ENCODE measurements at places on chromosomes 11 and 22.

DNA sequence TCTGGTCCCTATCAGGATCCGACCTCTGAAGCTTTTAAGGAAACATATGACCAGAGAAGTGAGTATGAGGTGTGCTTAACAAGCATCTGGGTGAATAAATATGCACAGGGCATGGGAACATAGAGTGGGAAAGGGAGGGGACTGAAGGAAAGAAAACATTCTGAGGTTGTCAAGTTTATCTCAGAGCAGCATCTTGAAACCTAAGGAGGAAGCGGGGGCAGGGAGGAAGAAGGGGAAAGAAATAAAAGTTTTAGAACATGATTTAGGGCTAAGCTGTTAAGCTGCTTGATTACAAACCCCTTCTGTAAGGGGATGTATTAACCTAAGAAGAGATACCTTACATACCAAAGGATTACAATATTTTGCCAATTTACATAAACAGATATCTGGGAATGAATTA, 24.0 kb upstream of the SC5D start:
- no peak for DNase-seq

DNA sequence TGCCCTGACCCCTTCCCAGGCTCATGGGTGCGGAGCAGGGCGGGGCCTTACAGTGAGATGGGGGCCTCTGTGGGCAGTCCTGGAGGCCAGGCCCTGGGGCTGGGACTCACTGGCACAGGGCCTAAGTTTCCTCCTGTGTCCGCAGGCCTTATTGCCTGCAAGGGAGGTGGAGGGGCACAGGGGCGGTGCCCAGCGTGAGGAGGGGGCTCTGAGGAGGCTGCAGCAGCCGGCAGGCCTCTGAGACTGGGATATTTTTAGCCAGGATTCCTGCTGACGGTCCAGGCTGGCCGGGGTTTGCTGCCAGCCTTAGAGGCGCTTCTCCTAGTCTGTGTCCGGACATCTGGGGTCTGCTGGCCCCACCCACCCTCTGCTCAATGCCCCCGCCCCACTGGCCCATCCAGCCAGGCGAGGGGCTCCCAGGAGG, 5.7 kb upstream of the RTN4R start:
- DNase-seq = no peak

- no peak for DNase-seq
Measured at GRCh38 chr11:92845805-92846204, 123.6 kb upstream of the MTNR1B start.

DNA sequence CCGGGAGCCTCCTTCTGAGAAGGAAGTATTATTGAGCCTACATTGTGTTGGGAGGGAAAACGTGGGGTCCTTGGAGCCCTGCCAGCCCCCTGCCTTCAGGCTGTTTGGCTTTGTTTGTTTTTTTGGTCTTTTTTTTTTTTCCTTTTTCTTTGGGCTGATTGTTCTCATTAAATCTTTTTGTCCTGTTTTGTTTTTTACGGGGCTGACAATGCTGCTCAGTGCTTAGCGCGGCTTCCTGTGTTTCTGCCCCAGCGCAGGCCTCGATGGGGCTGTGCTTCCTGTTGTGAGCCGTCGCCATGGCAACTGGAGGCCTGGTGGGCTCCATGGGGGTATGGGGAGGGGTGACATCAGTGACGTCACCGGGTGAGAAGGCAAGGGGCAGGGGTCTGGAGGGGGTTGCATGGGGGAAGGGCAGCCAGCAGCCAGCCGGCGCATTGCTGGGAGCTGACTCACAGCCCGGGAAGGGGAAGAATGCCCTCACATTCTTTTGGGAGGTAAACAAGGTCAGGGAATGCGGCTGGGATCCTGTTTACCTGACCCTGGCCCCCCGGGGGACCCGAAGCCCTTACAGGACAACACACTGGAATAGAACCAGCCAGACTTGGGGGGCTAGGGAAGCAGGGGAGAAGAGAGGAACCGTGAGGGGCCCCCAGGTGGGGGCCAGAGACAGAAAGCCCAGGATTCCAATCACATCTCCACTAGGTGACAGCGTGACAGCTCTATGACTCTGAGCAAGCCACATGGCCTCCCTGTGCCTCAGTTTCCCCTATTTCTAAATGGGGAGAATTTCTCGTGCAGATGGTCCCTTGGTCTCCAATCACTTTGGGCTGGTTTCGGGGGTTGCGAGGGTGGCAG, 22.2 kb upstream of the CBX7 start:
- DNase-seq = peak; percentile 99

- no peak for DNase-seq
Measured at GRCh38 chr11:57353852-57354251, 15.7 kb downstream of the P2RX3 start.

- DNase-seq = no peak
Measured at GRCh38 chr11:9176136-9176535, 84.7 kb upstream of the SCUBE2 start.

- DNase-seq = no peak
Measured at GRCh38 chr22:41302021-41302767, 869 bp downstream of the ZC3H7B start.

- DNase-seq = no peak
Measured at GRCh38 chr11:132263241-132263640, 892.8 kb downstream of the NTM start.

DNA sequence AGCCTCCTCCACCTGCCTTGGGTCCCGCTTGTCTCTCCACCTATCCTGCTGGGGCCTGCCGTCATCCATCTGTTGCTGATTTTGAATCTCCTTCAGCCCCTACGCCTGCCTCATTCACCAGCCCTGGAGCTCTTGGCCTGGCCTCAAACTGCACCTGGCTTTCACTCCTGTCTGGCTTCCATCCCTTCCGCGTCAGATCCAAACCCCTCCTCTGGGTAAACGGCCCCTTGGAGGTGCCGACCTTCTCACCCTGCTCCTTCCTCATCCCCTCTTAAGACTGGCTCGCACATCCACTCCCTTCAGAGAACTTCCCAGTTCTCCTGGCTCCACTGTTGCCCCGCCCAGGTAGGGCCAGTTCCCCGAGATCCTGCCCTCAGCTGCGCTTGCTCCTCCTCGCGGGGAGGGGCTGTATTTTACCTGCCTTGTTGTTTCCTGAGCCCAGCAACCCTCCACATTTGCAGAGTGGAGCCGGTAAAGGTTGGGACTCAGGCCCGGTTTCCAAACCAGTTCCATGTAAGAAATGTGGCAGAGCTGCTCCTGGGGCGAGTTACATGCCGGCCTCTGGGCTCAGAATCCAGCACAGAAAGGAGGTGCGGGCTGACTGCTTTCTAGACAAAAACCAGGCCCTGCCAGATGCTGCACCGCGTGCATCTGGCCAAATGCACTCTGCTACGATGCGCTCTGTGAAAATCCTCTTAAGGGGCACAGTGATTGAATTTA, 13.9 kb upstream of the SHANK2 start:
- peak; percentile 89 for DNase-seq

DNA sequence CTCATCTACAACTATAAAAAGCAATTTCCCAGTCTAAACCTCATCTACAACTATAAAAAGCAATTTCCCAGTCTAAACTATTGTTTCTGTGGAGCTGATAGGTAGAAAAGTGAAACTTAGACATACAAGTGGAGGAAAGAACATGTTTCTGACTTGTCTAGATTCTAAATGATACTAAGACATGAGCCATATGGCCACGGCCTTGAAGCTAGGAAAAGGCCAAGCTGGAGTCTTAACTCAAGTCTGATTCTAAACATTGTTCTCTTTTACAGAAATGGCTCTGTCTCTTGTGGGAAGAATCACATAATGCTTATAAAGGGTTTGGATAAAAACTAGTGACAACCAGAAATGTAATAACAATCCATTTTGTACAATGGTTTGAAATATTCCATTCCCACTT, 43.8 kb upstream of the LARGE1 start:
- DNase-seq = no peak

- DNase-seq = no peak
Measured at GRCh38 chr22:32103658-32104315, 55.3 kb downstream of the C22orf42 start.

DNA sequence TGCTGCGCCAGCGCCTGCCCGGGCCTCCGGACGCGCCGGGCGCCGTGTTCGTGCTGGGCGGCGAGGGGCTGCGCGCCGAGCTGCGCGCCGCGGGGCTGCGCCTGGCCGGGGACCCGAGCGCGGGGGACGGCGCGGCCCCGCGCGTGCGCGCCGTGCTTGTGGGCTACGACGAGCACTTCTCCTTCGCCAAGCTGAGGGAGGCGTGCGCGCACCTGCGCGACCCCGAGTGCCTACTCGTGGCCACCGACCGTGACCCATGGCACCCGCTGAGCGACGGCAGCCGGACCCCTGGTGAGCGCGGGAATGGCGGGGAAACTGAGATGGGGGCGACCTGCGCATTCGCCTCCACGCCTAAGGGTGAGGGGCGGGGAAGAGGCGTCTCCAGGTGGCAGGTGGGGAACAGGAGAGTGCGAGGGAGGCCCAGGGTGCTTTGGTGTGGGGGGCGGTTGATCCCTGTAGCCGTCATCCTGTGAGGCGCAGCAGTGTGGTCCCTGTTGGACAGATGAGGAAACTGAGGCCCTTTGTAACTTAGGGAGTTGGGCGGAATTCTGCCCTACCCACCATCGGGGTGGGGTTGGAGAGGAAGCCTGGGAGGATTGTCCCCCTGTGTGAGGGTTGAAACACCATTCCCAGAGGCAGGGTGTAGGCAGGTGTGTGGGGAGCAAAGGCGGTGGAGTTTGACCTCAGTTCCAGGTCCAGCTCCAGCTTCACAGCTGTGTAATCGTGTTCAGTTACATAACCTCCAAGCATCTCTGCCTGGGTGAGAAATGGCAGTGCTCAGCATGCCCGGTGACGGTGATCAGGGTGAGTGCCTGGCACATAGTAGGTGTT, 758 bp downstream of the PDXP start:
- DNase-seq = no peak

- no peak for DNase-seq
Measured at GRCh38 chr11:43894546-43894945, 13.9 kb downstream of the ALKBH3 start.

All from H9 (cell line).